ENCODE measurements at places on chromosomes 7 and 10. TPM values are rescaled to one million over a fixed set of nuclear protein-coding genes. Genes with fewer than 3 reads are reported as not detected.

DNA sequence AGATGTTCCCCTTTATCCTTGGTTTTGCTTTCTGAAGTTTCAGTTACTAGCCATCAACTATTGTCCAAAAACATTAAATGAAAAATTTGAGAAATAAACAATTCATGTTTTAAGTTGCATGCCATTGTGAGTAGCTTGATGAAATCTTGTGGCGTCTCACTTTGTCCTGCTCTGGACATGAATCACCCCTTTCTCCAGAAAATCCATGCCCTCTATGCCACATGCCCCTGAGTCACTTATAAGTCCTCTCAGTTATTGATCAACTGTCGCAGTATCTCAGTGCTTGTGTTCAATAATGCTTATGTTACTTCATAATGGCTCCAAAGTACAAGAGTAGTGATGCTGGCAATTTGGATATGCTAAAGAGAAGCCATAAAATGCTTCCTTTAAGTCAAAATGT is 208.0 kb upstream of the FERD3L start:
- DNase-seq: no peak

DNA sequence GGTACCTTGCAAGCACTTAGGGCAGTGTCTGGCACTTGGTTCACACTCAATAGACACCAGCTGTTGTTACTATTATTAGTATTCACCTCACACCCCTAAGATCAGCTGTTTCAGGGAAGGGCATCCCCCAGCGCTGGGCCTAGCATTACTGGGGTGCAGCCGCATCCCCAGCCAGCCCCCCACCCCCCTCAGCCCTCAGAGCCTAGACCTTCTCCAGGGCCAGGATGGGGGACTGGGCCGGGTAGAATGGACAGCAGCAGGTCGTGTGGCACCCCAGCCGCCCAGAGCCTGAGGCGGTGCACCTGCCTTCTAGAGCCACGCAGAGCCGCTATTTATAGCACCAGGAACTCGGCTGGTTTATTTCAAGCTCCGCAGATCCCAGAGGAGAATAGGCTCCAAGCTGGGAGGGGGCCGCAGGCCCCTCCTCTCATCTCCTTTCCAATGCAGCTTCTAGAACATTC is 60.5 kb downstream of the GTF2IRD1 start:
- no peak for DNase-seq

DNA sequence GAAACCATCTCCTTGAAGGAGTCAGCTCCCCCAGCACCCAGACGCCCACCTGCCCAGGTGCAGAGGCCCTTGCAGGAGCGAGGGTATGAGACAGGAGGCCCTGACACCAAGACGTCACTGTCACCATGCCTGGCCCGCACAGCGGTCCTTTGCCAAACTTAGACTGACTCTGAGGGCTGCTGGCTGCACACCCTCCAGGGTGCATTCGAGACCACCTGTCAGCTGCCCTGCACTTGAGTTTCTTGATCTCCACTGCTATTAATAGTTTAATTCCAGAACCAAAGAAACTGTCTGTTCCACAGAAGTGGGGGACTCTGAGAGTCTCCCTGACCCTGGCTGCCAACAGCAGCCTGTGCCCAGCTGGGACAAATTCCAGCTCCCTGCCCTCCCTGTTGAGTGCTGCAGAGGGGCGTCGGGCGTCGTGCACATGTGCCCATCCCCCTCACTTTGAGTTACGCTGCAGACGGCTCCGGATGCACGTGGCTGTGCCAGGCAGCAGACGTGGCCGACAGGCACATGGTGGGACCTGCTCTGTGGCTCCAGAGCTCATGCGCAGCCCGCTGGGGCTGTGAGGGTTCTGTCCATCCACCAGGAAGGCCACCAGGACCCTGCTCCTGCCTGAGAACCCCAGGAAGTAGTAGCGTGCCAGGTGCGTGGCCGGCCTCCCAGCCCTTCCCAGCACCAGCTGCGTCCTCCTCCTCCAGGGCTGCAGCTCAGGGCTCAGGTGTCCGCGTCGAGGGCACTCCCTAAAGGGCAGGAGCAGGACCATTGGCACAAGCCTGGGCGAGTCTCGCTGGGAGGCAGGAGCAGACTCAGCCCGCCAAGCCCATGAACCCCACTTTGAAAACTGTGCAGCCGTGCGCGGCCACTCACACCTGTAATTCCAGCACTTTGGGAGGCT is 24.8 kb downstream of the ELFN1 start:
- DNase-seq: no peak

- no peak for DNase-seq
Observed at GRCh38 chr10:50275650-50276235, 24.4 kb upstream of the ASAH2 start.

The ABCC2 gene
- polyA plus RNA-seq: 1.9 TPM

All from thymus (tissue), 14 donors.